Osteocyte (in vitro differentiated cells): ENCODE measurements at places on chromosomes 4 and X. TPM values are rescaled to one million over a fixed set of nuclear protein-coding genes. Genes with fewer than 3 reads are reported as not detected.

- DNase-seq: no peak
- no peaks in the 10 kb centered on the region for H3K36me3 ChIP-seq
- no peak overlapping the region for H3K27ac ChIP-seq
- H3K27me3 ChIP-seq: no peaks in the 10 kb centered on the region
- no peaks in the 10 kb centered on the region for H3K4me1 ChIP-seq
- no peak overlapping the region for H3K4me3 ChIP-seq
Observed at GRCh38 chrX:84340968-84341367, 153.0 kb upstream of the RPS6KA6 start.

DNA sequence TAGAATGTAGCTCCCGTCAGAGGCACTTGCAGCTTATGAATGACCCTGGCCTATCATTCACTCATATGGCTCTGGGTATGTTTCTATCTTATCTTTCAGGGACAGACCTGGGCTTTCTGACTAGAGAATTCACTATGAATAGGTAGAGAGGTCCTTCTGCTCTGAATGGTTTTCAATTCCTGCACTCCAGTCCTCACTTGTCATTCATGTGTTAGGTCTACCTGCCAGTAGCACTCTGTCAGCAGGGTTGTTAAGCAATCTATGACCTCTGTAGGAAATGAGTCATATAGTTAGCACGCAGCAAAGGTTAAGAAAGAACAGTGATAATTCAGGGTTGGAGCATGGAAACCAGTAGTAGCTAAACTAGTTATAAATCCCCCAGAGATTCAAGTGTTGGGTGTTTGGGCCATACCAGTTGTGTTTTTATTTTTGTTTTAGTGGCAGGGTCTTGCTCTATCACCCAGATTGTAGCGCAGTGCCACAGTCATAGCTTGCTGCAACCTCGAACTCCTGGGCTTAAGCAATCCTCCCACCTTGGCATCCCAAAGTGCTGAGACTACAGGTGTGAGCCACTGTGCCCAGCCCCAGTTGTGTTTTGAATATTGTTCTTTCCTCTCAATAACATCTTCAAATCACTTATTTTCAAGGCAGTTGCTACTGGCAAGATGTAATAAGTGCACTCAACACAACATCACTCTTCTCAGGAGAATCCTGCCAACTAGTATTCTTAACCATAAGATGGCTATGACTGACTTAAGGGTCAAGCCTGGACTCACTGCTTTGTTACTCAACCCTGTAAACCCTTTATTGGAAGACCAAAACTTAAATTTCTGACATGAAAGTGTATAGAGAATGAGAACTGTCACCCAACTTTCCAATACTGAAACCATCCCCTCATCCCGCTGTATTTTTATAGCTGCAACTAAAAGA is 25.1 kb downstream of the ARL13A start:
- H3K27me3 ChIP-seq: no peaks in the 10 kb centered on the region
- no peak overlapping the region for H3K4me3 ChIP-seq
- H3K4me1 ChIP-seq: no peaks in the 10 kb centered on the region

DNA sequence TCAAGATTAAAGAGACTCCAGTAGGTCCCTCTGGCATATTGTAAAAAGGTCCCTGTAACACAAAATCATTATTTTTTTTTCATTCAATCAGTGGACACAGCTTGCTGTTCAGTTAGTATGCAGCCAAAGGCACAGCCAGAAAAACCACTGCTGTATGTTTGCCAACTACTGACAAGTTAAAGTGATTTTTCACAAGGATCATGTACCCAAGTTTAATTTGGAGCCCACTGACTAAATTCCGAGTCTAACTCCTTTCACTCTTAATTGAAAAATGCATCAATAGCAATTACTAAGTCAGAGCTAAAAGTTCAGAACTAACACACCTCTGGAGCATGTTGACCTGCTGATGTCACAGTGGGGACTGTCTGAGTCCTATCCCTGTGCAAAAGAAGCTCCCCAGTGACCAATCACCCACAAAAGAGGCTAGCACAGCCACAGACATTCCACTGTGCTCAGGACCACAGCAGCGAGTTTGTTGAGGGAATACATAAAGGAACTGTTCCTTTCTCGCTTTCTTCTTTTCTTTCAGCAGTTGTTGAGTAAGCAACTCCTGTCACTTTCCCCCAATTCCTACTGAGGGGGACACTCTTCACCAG is 60.4 kb downstream of the STX18 start:
- H3K27ac ChIP-seq: no peak overlapping the region
- H3K4me3 ChIP-seq: no peak overlapping the region
- no peaks in the 10 kb centered on the region for H3K36me3 ChIP-seq
- DNase-seq: no peak

DNA sequence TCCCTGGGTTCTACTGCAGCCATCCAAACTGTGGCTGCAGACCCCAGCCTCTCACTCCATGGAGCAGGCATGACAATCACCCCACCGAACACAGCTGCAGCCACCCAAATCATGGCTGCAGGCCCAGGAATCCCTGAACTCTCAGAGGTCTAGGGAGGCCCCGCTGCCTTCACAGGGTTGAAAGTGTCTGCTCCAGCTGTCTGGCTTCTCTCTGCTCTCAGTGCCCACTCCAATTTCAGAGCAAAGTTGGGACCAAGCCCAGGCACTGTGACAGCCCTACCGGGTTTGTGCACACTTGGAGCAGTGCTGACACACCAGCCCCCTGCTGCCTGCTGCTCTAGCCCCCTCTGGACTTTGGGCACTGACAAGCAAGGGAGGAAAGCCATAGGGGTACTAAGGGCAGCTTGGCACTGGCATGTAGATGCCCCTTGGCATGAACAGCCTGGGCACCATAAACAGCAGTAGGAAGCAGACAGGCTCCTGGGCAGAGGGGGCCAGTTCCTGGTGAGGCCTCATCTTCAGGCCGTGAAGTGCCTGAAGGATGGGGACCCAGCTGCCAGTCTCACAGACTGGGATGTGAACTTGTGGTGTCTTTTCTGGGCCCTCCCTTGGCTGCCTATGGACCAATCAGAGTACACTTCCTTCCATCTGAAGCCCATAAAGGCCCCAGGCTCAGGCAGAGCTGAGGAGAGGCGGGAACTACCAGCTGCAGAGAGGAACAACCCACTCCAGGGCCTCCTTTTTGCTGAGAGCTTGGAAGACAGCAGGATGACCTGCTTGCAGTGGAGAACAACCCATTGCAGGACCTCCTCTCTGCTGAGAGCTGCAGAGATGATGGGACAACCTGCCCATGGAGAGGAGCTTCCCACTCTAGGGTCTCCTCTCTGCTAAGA is 68.8 kb downstream of the TECRL start:
- H3K4me3 ChIP-seq: no peak overlapping the region
- H3K27me3 ChIP-seq: no peaks in the 10 kb centered on the region
- DNase-seq: no peak
- no peaks in the 10 kb centered on the region for H3K36me3 ChIP-seq
- H3K4me1 ChIP-seq: no peaks in the 10 kb centered on the region

DNA sequence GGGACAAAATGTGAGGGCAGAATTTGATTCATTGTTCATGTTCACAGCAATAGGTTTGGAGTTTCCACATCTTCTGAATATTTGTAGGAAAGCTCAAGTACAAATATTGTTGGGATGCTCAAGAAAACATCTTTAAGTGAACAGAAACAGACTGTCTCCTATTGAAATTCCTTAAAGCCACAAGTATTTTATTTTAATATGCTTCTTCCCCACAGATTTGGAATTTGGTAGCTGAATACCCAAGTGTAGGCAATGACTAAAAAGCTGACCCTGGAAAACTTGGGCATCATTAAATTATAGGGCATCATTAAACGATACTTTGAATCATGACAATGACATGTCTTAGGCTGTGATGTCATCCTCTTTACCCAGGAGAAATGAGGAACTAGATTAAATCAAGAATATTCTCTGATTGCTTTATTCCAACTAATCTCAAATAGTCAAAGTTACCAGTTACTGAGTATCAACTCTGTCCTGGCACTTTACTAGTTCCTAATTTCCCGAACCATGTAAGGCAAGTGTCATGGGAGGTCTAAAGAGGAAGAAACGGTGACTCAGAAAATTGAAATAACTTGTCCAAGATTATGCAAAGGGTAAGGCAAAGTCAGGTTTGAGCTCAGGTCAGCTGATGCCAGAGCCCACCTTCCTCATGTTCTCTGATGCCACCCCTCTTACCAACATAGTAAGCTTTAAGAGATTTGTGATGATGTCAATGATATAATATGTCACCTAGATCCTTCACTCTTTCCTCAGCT is 223.1 kb upstream of the LEF1 start:
- DNase-seq: no peak
- no peak overlapping the region for H3K27ac ChIP-seq
- peaks cover 30% of the 10 kb centered on the region for H3K27me3 ChIP-seq
- H3K4me1 ChIP-seq: no peaks in the 10 kb centered on the region

The SPANXA1 gene
- not detected in 2 replicates for total RNA-seq
